ENCODE measurements at places on chromosomes 7 and 10. TPM values are rescaled to one million over a fixed set of nuclear protein-coding genes. Genes with fewer than 3 reads are reported as not detected.

GRCh38 chr7:146414373-146414772 is 297.8 kb downstream of the CNTNAP2 start:
- DNase-seq = no peak

DNA sequence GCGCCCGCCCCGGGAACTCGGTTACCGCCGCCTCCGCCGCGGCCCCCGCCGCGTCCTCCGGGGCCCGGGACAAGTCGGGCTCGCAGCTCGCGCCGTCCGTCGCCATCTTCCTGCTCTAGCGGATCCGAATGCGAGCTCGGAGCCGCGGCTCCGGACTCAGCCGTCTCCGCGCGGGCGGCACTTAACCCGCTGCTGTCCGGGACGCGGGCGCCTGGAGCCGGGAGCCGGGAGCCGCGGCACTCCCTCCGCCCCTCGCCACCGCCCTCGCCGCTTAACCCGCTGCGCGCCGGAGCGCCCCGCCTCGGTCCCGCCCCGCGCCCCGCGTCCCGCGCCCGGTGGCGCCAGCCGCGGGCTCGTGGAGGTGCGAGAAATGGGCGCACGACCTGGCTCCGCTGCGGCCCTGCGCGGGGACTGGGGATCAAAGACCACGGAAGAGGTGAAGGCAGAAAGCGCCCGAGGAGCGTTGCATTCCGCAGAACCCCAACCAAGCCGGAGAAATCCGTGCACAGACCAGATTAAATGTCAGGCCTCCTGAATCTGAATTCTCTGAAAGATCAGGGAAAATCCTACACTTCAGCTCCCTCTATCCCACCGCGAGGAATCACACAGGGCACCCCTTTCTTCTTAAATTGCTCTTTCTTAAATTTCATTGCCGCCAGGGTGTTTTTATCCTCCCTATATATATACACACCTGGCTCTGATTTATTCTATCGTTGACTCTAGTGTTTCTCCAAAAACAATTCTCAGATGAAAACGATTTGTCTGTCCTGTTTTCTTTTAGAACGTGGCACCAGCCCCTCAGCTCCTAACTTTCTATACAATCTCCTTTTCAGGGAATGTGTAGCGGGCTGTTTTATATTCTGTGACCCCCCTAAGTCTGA is at the start of gene CTTNBP2:
CTTNBP2 (minus strand) TSS at position 132 of the 881 bp plus-strand sequence; CDS start at position 106, 26 bp downstream.
- DNase-seq = peak; percentile 17

GRCh38 chr7:124800386-124800785 is 34.8 kb upstream of the GPR37 start:
- DNase-seq = no peak

KLLN gene
- polyA plus RNA-seq = 0.55 TPM

- no peak for DNase-seq
Measured at GRCh38 chr7:157494506-157495176, 157.8 kb downstream of the DNAJB6 start.

- no peak for DNase-seq
Measured at GRCh38 chr7:29139796-29140195, 6.5 kb downstream of the CPVL start.

DNA sequence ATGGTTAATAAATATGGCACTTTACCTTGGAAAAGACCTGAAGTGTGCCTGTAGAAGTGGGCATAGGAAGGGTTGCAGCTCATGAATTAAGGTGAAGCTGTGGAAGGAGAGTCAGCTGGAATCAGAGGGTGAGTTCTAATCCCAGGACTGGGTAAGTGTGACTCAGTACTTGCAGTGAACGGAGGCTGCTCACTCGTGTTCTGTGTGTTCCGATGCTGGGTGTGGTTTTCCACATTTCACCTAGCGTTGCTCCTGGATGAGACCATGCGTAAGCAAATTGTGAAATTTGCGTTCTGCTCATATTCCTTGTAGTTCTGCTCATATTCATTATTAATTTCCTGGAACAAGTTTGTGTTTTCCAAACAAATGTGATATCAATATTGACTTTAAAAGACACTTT is 22.4 kb upstream of the TMEM236 start:
- no peak for DNase-seq

PNLIPRP2 gene
- 0.10 TPM for polyA plus RNA-seq

KLF6 gene
- polyA plus RNA-seq = 31.9 TPM

RBP4 gene
- 6.0 TPM for polyA plus RNA-seq

CELF2 gene
- polyA plus RNA-seq = 0.04 TPM

DNA sequence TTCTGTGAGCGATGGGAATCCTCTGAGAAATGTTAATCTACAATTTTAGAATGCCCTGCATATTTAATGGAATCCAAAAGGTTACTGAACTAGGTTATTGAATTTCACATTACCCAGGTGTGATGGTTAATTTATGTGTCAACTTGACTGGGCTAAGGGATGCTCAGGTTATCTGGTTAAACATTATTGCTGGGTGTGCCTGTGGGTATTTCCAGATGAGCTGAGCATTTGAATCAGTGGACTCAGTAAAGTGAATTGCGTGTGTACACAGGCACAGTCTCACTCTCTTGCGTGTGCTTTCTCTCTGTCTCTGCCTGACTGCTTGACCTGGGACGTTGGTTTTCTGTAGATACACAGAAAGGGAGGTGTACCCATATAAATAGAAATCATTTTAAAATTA is 21.7 kb downstream of the RNF32 start:
- no peak for DNase-seq

DNA sequence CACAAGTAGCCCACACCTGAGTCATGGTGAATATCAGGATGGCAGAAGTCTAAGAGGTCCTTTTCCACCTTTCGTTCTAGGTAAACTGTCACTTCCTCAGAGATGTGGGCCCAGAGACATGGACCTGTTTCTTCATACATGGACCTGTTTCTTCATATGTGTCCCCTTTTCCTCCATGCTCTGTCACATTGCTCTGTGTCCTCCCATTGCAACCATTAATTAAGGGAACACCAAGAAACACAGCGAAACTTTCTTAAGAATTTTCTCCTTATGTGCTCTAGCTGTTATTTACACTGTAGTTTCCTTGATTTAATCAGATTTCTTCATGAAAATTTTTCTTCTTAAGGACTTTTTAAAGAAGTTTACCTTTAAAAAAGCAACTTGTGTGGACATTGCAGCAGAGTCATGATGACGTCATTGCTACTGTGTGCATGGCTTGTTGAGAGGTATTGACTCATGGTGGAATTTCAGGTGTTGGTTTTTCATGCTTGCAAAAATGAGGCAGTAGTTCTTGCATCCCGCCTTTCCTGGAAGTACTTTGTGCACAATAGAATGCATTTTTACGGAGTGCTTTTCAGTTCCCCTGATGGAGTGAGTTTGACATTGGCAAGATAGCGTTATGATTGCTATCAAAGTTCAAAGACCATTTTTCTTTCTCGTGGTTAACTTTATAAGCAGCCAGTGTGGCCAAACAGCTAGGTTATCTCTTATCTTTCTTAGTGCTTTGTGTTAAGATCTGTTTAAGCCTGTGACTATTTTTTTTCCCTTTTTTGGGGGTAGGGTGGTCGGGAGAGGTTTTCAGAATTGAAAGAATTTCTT is 37.7 kb downstream of the CFAP58 start:
- DNase-seq = no peak

- no peak for DNase-seq
Measured at GRCh38 chr10:44030132-44030531, 354.8 kb downstream of the CXCL12 start.

- DNase-seq = no peak
Measured at GRCh38 chr10:77574438-77574837, 63.2 kb downstream of the KCNMA1 start.

GRCh38 chr7:123771256-123771655 is 22.5 kb upstream of the WASL start:
- DNase-seq = no peak

DNA sequence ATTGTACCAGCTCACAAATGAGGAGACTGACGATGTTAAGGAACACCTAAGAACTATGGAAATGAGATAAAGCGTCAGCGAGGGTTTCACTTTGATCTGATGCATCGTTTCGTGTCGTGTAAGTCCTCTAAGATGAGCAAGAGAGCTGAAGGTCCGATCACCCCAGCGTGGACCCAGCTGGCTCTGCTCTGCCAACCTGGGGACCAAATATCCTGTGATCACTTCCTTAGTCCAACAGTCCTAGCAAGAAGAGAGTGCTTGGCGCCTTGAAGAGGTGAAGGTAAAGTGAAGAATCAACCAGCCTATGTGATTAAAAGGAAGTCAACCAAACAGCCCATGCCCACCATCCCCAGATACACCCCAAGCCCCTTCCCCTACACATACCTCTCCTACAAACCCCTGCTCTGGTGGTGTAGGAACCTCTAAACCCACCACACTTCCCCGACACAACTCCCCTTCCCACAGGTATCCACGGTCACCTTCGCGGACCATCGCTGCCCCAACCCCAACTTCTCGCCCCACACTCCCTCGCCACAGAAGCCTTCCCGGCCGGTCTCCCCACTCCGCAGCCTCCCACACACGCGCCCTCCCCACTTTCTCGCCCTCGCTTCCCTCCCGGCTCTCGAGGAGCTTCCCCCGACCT is 722 bp downstream of the UPF2 start:
- peak; percentile 28 for DNase-seq

HABP2 gene
- polyA plus RNA-seq = 0.17 TPM

All from A549 (cell line).